Kidney glomerular epithelial cell (primary cell): ENCODE measurements at places on chromosomes 2 and 18.

DNA sequence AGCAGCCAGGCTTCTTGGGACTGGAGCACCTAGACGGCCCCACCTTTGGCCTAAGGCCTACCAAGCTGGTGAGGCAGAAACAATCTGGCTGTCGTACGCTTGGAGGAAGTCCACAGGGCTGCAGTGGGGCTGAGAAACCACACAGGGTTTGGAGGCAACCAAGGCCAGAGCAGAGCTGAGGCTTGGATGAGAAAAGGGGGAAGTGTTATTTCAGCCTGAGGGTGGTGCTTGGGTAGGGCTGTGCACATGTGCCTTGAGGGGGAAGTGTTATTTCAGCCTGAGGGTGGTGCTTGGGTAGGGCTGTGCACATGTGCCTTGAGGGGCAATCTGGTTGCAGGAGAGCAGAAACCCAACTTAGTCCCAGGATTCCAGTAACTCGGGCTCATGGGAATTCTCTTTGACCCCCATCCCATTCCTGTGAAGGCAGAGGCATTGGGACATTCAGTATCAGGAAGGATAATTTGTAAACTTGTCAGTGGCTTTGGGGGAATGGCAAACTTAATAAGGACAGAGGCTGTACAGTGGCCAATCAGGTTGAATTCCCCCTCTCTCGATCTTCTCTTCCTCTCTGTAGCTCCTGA, 971 bp upstream of the FBXO41 start:
- DNase-seq: no peak

DNA sequence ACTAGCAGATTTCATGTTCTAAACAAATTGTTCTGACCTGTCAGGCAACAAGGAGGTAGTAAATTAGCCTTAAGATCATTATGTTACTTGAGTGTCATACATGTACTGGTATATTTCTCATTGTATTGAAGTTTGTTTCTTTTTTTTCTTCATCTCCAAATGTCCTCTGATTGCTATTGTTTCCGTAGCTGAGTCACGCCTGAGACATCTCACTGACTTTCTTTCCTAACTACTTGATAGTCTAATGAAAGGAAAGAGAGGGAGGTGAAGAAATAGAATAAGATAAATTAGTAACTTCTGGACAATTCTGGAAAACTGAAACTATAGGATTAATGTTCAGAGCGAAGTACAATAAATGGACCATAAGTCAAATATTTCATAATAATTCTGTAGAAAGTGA, 1049.9 kb downstream of the TSN start:
- no peak for DNase-seq

- no peak for DNase-seq
Observed at GRCh38 chr2:69790601-69790959, 38.9 kb upstream of the GMCL1 start.

GRCh38 chr2:223621901-223622300, 19.7 kb upstream of the SCG2 start:
- no peak for DNase-seq

GRCh38 chr2:36389091-36389564, 33.5 kb downstream of the CRIM1 start:
- DNase-seq: peak; percentile 86

DNA sequence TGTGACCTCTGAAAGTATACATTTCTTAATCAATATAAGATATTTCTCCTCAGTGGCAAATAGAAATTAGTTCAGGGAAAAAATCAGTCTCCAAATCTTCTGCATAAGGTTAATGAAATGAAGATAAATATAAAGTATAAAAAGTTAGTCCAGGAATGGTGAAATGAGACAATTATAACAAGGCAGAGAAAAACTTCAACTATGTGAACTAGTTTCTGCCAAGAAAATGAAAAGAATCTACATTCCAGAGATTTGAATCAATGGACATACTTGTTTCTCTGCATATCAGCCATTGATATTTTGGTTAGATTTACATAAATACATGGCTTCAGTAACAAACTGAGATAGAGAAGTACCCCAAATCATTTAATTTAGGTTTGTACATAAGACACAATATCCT, 249.0 kb downstream of the EXOC6B start:
- no peak for DNase-seq

DNA sequence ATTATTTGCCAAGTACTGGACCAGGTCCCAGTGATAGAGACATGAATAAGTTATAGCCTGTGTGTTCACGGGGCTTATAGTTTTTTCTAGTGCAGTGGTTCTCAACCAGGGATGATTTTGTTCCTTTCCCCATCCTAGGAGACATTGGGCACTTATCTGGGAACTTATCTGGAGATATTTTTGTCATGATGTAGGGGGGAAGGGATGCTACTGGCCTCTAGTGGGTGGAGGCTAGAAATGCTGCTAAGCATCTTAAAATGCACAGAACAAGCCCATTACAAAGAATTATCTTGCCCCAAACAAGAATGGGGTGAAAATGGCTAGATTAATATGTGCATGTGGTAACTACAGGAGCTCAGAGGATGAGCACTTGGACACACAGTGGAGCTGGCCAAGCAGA, 75.2 kb downstream of the KLHL29 start:
- no peak for DNase-seq
